ENCODE measurements at places on chromosomes 7 and 10. TPM values are rescaled to one million over a fixed set of nuclear protein-coding genes. Genes with fewer than 3 reads are reported as not detected.

Gene RPS24
- total RNA-seq: 3,036 TPM

Gene FRAT2
- total RNA-seq: 9.1 TPM

Gene ARHGAP22
- 4.0 TPM for total RNA-seq

Gene BCL7B
- 59.8 TPM for total RNA-seq

Gene IFIT1B
- total RNA-seq: not detected

Gene HIP1
- total RNA-seq: 23.1 TPM

Gene FOXP2
- not detected for total RNA-seq

Gene TMEM273
- total RNA-seq: not detected

Gene DNAH11
- total RNA-seq: 0.63 TPM

Gene GPR15LG
- not detected for total RNA-seq

Gene AKR1C4
- total RNA-seq: 0.30 TPM

Gene MYOZ1
- not detected for total RNA-seq

Gene EGR2
- 0.21 TPM for total RNA-seq

Gene STK31
- 0.71 TPM for total RNA-seq

Gene OR2A12
- not detected for total RNA-seq

Gene PDE6C
- not detected for total RNA-seq

Gene CCL24
- total RNA-seq: not detected

Gene ALOX5
- total RNA-seq: 0.29 TPM

Gene LDB3
- 0.06 TPM for total RNA-seq

Gene DCLRE1C
- 5.4 TPM for total RNA-seq
